ENCODE measurements at places on chromosomes 12 and 14. TPM values are rescaled to one million over a fixed set of nuclear protein-coding genes. Genes with fewer than 3 reads are reported as not detected.

DNA sequence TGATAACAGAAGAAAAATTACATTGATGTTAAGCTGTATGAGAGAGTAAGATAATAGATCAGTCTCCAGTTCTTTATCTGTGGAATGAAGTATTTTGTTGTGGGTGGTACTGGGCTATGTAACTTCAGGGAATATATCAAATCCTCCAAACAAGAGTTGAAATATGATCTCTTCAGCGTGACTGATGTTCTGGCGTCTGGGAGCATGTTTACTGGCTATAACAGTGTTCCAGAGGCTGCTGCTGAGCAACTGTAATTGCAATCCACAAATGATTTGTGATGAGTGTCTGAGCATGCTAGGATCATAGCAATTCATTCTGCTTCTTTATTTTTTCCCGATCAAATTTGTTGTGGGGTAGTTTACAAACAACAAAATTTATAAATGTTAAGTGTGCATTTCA lies 18.6 kb upstream of the CCDC198 start:
- DNase-seq: no peak

AVPR1A gene
- 0.22 TPM for total RNA-seq

ASCL1 gene
- 0.20 TPM for total RNA-seq

DNA sequence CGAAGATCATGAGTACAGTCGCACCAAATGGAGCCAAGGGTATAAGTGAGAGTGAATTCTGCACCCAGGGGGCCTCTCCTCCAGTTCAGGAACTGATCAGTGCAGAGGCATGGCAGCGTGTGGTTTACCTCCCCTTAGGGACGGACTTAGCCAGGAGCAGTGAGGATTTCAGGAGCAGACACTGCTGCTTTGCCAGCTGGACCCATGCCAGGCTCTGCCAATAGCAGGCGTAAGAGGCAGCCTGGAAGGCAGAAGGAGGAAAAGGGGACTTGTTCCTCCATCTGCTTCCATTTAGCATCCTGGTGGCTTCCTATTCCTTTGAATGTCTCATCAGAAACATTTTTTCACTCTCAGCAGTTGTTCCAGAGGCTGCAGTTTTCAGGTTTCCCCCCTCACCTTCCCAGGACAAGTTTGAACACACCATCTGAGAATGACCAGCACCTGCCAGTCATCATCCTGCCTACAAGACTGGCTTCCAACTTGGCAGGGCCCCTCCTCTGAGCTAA lies 137.0 kb upstream of the LMNTD1 start:
- no peak for DNase-seq

CLEC9A gene
- not detected for total RNA-seq

- DNase-seq: no peak
These were observed 48.2 kb upstream of the MAP3K9 start for GRCh38 chr14:70857496-70857890.

IL23A gene
- total RNA-seq: 1.5 TPM

SELPLG gene
- total RNA-seq: 0.09 TPM

DNA sequence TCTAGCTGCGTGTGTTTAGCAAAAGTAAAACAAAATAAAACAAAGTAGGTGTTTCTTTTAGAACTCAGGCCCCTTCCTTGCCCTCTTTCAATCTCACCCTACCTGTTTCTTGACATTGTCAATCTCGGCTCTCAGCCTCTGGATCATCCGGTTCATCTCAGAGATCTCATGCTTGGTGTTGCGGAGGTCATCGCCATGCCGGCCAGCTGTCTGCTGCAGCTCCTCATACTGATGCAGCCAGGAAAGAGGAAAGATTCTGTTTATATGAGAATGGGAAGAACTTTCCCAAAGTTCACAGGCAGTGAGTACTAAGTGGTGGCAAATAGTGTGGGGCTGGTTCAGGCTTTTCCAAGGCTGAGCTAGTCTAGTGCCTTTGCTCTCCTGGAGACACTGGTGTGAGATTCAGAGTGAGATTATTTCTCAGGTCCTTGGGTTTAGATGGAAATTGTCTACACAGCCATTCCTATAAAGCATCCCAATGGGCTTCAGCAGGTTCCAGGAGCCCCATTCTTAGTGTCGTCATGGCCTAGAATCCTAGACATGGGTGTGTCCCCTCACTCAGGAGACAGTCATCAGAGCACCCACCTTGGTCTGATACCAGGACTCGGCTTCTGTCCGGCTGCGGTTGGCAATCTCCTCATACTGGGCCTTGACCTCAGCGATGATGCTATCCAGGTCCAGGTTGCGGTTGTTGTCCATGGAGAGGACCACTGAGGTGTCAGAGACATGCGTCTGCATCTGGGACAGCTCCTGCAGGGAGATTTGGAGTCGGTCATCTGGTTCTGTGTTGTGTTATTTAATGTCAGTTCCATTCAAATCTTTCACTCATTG lies 3.0 kb downstream of the KRT5 start:
- DNase-seq: no peak

GRCh38 chr12:57782243-57782607 lies 362 bp upstream of the TSFM start:
- no peak for DNase-seq

DNA sequence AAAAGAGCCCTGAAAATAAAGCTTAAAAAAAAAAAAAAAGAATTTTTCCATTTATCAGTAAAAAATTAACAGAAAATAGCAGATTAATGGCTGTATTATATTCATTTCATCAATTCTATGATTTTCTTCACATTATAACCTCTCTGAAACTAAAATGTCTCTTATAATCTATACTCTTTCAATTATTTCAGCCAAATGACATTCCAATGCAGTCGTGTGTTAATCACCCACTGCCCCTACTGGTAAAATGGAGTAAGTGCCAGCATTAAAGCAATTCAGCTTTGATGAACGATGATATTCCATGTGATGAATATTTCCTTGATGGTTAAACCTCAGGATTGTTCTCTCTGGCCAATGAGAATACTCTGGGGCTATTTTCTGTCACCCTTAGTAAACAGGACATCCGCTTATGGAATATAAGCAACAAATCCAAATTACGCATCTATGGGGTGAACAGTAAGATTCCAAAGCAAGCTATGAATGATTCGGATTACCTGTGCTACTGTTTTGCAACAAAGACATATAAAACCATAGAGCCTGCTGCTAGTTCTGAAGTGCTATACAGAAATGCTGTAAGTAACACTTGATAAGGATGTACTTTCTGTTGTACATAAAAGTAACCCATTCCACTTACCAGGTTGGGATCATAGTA lies 20.3 kb upstream of the SYCP3 start:
- DNase-seq: no peak

CAPRIN2 gene
- 123 TPM for total RNA-seq

CD4 gene
- 0.88 TPM for total RNA-seq

OTX2 gene
- 193 TPM for total RNA-seq

DNA sequence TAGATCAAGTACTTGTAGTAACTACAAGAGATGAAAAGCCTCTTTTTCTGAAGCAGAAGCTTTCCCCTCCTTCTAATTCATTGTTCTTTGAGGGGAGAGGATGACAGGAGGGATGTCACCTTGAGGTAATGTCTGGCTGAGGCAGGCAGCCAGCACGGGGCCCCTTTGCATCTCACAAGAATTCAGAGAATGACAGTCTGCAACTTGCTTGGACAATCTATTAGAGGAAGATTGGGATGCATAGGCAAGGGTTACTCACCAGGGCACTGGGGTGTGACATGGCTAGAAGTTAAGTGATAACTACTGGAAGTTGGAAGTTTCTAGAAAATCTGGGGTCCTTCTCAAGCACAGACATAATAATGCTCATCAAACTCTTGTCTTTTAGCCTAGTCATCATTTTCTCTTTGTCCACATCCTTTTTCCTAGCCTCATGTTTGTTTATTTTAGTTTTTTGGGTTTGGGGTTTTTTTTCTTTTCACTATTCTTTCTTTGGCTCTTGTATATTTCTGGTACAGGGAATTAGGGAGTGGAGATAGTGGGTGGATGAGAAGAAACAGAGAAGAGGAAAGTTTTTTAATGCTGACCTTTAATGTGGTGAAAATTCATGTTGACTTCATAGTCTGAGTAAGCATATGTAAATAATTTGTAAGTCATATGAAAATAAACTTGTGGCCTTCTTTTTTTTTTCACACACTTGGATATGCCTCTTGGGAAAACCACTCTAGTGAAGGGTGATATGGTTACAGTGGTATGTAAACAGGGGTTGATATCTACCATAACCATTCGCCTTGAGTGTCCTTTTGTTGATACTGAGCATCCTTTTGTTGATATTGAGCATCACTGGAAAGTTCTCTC lies 55.1 kb downstream of the TTLL5 start:
- DNase-seq: no peak

RASSF9 gene
- total RNA-seq: 0.04 TPM

SMIM41 gene
- not detected for total RNA-seq

- DNase-seq: no peak
These were observed 38.0 kb downstream of the TMEM120B start for GRCh38 chr12:121750507-121750955.

DNA sequence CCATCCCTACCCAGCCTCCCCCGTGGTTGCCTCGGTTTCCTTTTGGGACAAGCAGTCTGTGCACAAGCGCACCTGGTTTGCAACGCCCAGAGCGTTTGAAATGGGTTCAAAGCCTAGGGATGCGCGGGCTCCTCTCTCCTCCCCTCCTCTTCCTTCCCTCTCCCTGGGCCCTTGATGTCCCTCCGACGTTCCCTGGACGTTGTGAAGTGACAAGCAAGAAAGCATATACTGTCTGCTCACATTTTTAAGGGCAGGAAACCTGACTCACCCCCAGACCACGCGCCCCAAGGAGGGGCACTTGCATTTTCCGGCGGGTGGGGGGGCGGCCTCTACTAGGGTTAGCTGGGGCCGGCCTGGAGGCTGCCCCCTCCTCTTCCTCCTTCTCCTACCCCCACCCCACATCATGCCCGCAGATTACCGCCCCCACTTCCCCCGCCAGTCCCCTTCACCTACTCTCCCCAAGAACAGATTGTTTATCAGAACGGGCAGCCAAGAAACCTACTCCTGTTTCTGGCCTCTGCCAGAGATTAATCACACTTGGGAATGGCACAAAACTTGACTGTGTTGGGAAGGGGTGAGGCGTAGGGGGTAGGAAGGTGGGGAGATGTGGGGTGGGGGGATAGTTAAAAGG lies 9.5 kb upstream of the IRF2BPL start:
- no peak for DNase-seq

DNA sequence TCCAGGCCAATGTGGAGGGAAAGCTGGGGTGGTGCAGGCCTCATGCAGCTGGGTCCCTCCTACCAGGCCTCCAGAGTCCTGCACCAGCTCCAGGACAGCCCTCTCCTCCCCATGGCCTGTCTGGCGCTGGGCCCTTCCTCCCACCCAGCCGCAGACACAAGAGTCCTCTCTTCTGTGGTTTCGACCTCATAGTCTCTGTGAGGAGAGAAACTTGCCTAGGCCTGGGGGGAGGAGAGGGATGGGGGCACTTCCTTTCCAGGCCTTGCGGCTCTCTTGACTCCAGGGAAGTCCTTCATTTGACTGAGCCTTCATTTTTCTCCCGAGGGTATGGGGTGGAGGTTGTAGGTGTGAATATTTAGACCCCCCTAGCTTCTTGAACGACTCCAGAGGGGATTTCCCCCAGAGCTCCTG lies 2.3 kb downstream of the MMP14 start:
- no peak for DNase-seq

- DNase-seq: no peak
These were observed 65.0 kb downstream of the CDK17 start for GRCh38 chr12:96335270-96335669.

NANOG gene
- total RNA-seq: 211 TPM

PLEKHG3 gene
- total RNA-seq: 48.5 TPM

SDR9C7 gene
- not detected for total RNA-seq

DNA sequence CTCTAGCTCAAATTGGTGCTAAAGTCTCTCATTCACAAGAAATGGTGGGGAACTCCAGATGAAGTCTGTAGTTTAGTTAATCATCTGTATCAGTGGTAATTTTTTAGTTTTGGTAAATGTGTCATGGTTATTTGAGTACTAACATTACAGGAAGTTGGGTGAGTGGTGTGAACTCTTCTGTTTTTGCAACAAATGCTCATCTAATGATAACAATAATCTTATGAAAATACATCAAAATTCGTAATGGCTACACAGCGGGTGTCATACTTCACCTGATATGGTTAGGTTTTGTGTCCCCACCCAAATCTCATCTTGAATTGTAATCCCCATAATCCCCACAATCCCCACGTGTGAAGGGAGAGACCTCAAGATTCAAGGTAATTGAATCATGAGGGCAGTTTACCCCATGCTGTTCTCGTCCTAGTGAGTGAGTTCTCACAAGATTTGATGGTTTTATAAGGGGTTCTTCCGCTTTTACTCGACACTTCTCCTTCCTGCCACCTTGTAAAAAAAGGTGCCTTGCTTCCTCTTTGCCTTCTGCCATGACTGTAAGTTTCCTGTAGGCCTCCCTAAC lies 209.3 kb upstream of the FOXN3 start:
- no peak for DNase-seq

DNA sequence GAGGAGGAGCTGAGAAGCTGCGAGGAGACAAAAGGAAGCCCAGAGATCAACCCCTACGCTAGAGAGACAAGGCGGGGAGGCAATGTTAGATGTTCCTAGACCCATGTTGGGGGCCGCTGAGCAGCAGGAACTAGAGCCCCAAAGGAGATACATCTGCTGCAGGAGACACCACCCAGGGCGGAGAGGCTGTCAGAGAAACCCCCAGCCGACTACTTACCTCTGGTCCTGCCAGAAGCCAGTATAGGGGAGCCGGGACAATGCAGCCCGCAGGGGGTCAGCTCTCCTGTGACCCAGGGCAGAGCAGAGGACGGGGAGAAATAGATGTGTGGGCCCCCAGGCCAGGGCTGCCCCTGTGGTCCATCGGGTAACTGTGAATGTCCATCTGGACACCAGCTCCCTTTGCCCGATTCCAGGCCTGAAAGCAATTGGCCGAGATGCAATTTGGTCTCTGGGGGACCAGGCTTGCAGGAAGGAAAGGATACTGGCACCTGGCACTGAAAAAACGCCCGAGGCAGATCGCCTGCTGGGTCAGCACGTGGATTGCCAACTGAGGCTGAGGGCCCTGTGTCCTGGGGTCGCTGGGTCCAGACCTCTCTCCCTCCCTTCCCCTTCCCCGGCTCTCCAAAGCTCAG lies 34.9 kb downstream of the SYNE3 start:
- DNase-seq: no peak

STAB2 gene
- not detected for total RNA-seq

- no peak for DNase-seq
These were observed 1306.3 kb upstream of the TMEM132C start for GRCh38 chr12:126960709-126961108.

DNA sequence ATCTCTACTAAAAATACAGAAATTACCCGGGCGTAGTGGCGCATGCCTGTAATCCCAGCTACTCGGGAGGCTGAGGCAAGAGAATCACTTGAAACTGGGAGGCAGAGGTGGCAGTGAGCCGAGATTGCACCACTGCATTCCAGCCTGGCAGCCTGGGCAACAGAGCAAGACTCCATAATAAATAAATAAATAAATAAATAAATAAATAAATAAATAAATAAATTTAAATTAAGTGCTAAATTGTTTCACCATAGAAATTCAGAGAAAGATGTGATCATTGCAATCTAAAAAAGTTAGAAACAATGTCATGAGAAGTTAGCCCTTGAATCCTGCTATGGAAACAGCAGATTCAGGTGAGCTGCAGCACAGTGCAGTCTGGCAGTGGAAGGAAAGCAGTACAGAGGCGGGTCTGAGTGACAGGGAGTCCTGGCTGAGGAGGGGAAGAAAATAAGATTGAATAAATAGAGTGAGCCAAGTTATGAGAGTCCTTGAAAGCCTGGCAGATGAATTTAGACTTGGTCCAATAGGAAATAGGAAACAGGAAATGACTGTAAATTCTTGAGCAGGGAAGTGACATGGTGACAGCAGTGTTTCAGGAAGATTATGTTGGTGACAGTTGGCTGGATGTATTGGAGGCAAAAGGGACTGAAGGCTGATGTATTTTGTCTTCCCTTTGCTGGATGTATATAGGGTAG lies 241.5 kb downstream of the GXYLT1 start:
- DNase-seq: no peak
